GOT3 (cell line): ENCODE measurements at places on chromosomes 5 and 9.

GRCh38 chr5:99900302-99900852, 634.8 kb upstream of the FAM174A start:
- DNase-seq = no peak

- no peak for DNase-seq
These were observed 97.6 kb downstream of the CDH10 start for GRCh38 chr5:24547132-24547531.

DNA sequence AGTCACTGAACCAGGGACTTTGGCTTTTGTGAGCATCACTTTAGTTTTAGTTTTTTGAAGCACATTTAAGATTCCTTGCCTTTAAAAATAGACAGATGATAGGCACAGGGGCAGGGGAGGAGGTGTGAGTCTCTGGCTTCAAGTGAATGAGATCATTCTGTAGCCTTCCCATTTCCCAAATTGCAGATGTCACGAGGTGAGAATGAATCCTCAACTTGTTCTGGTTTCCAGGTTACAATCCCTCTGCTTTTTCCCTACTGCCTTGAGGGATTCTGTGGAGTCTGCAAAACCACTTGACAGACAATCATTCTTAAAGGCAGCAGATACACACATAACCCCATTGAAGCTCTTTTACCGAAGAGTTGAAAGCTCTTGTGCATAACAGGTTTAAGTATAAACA, 332.4 kb downstream of the DMAC1 start:
- DNase-seq = no peak

- DNase-seq = no peak
These were observed 3.5 kb downstream of the DBN1 start for GRCh38 chr5:177469750-177470525.

- no peak for DNase-seq
These were observed 92.7 kb upstream of the PTCH1 start for GRCh38 chr9:95609426-95609825.

DNA sequence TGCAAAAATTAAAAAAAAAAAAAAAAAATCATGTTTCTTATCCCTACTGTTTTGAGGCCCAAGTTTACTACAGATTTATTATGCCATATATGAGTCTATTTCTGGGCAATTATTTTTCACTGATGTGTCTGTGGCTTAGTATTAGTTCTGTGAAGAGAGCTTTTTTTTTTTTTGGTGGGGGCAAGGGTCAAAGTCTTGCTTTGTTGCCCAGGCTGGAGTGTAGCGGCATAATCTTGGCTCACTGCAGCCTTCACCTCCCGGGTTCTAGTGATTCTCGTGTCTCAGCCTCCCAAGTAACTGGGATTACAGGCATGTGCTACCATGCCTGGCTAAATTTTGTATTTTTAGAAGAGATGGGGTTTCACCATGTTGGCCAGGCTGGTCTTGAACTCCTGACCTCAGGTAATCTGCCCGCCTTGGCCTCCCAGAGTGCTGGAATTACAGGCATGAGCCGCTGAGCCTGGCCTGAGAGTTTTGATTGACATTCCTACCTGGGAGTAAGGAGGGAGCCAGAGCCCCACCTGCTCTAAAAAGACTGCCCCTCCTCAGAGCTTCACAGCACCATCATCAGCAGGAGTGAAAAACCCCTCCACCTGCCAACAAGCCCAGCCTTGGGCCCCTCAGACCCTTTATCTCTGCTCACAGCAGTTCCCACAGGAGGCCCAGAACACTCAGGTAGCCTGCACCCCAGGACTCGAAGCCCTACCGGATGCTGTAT, 36.1 kb upstream of the JADE2 start:
- DNase-seq = no peak
